ENCODE measurements at places on chromosomes 16 and 17.

DNA sequence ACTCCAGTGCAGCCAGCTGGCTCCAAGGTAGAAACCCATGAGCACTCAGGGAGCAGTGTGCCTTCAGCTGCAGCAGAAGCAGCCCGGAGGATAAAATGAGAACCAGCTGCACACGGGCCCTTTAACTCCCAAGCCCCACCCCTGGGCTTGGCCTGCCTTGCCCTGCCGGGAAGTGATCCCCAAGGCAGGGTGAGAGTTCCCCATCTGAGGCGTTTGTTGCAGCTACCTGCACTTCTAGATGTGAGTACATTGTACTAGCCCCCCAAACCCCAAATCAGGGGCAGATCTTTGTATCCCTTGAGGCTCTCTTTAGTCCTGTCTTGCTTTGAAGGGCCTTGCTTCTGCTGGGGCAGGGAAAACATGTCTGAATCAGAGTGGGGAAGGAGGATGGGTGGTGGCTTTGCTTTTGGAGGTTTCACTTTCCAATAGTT lies at the start of gene MVP:
MVP (plus strand) TSS at position 192 of the 431 bp plus-strand sequence. CDS start 10,088 bp downstream, outside the sequence.
- DNase-seq = peak; percentile 62

- DNase-seq = no peak
Observed at GRCh38 chr17:31443386-31443785, 51.9 kb downstream of the RAB11FIP4 start.

DNA sequence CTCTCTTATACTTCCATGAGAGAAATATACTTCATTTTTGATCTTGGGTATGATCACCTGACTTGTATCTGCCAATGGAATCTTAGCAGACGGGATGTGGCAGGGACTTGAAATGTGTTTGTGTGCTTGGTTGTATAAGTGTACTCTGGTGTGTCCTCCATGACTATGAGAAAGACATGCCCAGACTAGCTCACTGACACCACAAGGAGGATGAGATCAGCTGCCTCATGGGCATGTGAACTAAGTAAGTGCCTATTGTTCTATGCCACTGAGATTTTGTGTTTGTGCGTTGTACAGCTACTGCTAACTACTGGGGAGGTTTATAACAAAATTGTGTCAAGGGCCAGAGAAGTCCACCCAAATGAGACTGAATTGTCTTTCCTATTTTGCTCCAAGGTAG lies 402.2 kb upstream of the SALL1 start:
- no peak for DNase-seq

DNA sequence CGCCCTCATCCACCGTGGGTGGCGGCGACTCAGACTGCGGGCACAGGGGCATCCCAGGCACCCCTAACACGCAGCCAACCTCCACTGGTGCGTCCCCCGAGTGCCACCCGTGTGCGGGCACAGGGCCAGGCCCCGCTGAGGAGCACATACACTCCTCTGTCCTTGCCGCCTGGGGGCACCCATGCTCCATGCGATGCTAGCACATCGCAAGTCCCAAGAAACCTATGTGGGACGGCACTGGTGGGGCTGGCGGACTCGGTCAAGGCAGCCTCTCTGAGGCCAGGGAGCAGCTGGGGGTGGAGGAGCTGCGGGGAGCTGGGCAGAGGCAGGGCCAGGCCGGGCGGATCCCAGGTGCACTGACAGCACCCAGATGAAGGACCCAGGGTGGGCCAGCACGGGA lies 4.0 kb downstream of the ZNF598 start:
- DNase-seq = no peak

- no peak for DNase-seq
Observed at GRCh38 chr17:78523934-78524655, 53.1 kb downstream of the DNAH17 start.

DNA sequence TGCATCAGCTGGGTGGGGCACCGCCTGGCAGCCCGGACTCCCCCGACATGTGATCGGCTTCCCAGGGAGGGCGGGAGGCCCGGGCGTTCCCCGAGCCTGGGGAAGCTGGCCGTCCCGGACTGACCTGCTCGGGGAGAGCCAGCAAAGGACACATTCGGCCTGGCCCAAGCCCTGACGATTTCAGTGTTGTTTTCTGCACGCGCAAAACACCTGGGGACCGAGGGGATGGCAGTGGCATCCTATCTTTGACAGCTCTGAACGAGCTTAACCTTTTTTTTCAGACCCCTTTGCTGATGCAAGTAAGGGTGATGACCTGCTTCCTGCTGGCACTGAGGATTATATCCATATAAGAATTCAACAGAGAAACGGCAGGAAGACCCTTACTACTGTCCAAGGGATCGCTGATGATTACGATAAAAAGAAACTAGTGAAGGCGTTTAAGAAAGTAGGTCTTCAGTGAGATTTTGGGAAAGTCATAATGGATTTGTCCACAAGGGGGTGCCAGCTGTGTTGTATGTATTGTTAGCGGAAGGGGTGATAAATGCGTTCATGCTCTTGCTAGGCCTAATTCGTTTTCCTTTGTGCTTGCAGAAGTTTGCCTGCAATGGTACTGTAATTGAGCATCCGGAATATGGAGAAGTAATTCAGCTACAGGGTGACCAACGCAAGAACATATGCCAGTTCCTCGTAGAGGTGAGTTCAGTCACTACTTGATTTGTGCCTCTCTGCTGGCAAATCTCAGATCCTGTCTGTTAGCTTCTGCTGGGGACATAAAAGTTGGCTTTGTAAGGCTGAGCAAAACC lies 1.0 kb downstream of the EIF1 start:
- no peak for DNase-seq

DNA sequence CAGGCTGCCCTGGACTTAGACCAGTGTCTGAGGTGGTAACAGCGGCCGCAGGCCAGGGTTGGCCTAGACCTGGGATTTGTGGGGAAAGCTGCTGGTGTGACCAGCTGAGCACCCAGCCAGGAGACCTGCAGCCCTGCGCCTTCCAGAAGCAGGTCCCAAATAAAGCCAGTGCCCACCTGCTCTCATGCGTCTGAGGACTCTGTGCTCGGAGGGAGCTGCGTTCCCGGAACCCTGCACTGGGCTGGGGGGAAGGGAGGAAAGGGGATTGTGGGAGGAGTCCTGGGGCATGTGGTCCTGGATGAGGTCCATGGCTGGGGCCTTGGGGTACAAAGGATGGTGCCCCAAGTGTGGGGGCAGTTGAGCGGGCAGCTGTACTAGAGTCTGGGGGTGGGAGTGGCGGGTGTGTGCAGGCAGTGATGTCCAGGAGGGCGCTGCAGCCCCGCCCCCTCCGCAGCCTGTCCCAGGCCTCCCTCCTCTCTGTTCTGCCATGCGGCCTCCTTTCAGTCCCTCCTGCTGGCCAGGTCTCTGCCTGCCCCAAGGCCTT lies 1.8 kb upstream of the NECAB2 start:
- DNase-seq = no peak

DNA sequence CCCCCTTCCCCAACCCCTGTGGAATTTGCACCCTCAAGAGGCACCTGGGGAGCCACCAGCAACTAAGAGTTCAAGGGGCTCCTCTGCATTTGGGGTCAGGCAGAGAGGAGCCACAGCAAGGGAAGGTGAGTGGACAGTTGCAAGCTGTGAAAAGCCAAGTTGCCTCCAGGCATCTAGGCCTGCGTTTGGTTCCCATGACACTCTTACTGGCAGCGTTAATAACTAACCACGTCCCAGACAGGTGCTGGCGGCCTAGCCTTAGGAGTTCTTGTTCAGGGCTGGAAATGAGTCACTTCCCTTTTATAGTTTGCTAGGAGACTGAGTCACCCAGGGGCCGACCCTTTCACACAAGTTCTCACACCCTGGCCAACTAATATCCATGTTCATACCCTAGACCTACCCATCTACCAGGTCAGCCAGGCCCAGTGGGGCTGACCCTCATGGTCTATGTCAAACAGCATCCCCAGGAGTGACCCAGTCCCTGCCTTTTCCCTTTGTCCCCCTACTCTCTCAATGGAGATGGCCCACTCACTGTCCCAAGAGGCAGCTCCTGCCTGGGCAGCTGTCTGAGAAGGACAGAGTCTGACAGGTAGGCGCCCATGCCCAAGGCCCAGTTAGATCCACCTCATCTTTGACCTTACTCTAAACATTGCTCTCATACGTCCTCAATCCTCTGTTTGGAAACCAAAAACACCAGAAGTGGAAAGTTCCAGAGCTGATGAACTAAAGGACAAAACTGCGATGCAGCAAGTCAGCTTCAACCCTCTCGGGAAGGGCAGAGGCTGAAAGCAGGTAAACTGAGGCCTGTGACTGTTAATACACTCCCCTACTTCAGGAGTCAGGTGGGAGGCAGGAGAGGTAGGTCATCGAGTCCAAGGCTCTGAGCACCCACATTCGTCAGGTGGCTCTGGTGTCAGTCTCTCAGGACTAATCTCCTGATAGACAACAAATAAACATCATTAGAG lies 300.6 kb downstream of the SOX9 start:
- DNase-seq = no peak

GRCh38 chr17:76631821-76632565 lies 11.6 kb downstream of the ST6GALNAC1 start:
- DNase-seq = no peak

GRCh38 chr17:54795046-54795445 lies 105.6 kb upstream of the TOM1L1 start:
- no peak for DNase-seq

- no peak for DNase-seq
Observed at GRCh38 chr17:63364387-63364786, 81.7 kb downstream of the CYB561 start.

GRCh38 chr17:27264068-27264812 lies 29.7 kb upstream of the WSB1 start:
- DNase-seq = no peak

DNA sequence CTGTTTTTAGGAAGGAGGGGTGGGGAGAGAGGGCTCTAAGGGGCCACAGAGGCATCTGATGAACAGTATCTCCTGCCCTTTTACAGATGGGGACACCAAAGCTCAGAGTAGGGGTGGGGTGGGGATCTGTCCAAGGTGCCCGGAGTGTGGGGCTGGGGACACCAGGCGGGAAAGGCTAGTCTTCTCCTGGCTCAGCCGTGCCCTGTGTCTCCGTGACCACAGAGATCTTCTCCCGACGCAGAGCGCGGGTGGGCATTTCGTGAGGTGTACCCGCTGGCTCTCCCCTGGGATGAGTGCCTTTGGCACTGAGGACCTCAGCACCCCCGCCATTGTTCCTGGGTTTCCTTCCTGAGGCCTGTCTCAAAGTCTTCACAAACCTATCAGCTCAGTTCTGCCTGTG lies 209.6 kb downstream of the NTN1 start:
- no peak for DNase-seq

GRCh38 chr17:32943647-32944191 lies 15.8 kb downstream of the TMEM98 start:
- no peak for DNase-seq

- no peak for DNase-seq
Observed at GRCh38 chr16:9338510-9338909, 247.1 kb downstream of the HAPSTR1 start.

GRCh38 chr17:68972119-68972704 lies 17.0 kb upstream of the ABCA8 start:
- no peak for DNase-seq

DNA sequence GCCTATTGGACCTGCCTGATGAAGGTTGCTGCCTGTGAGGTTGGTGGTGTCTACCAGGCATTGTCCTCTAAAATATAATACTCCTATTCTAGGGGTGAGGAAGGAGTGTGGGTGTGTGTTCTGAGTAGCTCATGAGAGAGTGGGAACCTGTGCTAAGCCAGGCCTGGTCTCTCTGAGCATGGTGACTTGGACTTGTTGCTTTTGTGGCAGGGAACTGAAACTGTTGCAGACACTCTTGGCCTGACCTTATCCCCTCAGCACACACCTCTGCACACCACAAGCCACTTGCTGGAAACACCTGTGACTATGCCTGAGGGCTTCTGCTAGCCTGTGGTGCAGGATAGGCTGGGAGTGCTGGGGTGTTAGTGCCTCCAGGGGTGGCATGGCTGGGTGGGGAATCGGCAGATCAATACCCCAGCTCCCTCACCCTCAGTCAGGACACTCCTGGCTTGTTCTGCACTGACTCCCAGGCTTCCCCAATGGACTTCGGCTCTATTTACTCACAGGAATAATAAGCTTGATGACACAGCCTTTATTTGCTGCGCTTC lies 29.9 kb downstream of the PLCG2 start:
- DNase-seq = no peak

- no peak for DNase-seq
Observed at GRCh38 chr16:50568187-50568815, 20.1 kb downstream of the NKD1 start.

DNA sequence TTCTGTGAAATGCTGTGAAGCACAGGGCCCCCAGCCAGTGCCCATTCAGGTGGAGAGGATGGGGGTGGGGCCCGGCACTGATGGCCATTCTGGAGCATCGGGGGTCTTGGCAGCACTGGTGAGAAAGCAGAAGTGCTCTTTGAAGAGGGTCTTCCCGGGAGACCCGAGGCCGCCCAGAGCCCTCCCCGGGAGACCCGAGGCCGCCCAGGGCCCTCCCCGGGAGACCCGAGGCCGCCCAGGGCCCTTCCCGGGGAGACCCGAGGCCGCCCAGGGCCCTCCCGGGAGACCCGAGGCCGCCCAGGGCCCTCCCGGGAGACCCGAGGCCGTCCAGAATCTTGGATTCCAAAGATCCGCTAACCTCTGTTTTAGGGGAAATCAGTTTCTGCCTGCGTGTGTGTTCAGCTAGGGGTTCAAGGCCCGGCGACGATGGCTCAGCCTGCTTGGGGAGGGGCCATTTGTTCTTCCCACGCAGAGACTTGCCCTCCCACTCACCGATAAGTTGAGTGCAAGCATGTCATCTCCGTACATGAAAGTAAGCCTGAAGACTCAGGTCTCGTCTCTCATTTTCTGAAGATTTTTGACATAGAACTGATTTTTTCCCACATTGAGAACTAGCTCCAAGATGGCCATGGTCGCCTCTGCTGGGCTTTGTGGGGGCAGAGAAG lies 35.2 kb upstream of the CAPN15 start:
- no peak for DNase-seq

DNA sequence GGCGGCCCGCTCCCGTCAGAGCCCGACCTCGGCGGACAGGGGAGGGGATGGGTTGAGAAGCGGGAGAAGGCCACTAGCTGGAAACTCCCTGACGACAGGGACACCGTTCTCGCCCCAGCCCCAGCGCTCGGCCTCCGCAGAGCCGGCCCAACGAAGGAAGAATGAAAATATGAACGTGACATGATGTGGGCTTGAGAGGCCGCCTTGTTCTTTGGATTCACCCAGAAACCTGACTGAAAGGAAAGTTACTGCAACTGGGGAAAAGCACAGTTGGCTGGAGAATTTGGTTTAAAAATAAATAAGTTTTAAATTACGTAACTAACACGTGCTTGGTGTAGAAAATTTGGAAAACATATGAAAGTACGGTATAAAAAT lies 21.1 kb downstream of the NPTX1 start:
- no peak for DNase-seq

- no peak for DNase-seq
Observed at GRCh38 chr17:51347851-51348584, 87.7 kb downstream of the UTP18 start.

Measured in T-helper 1 cell (primary cell).